ENCODE measurements at places on chromosomes 4 and X.

- no peak overlapping the region for H3K27ac ChIP-seq
- H3K4me1 ChIP-seq = peaks cover 6% of the 10 kb centered on the region
- no peaks in the 10 kb centered on the region for H3K36me3 ChIP-seq
- no peak overlapping the region for H3K4me3 ChIP-seq
- DNase-seq = no peak
Measured at GRCh38 chr4:182968917-182969650, 51.9 kb upstream of the DCTD start.

DNA sequence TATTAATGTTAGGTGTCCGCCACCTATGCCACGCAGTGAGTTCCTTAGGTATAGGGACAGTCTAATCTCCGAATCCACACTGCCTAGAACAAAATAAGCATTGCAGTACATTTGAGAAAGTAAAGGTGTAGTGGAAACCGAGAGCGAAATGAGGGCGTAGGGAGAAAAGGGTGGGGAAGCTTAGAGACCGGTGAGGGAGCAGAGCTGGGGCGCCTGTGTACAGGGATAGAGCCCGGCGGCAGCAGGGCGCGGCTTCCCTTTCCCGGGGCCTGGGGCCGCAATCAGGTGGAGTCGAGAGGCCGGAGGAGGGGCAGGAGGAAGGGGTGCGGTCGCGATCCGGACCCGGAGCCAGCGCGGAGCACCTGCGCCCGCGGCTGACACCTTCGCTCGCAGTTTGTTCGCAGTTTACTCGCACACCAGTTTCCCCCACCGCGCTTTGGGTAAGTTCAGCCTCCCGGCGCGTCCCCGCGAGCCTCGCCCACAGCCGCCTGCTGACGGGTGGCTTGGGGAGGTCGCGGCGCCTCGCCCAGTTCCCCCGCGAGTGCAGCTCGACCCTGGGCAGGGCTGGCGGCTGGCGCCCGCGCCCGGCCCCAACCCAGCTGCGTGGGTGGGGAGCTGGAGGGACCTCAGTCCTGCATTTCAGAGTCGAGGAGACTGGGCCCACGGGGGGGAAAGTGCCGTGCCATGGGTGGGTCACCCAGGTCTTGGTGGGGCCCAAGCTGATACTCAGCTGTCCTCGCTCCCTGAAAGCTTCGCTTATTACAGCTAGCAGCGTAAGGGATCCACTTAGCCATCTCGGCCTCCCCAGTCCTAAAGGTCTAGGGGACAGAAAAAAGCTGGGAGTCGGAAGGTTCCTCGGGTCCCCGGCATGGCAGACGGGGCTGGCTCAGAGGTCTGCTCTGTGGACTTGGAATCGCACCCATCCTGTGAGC, at the start of gene ANXA3:
TSS of gene ANXA3 (plus strand) at position 351 of the 932 bp plus-strand sequence. CDS start 2,704 bp downstream, outside the sequence.
- H3K4me3 ChIP-seq = peak within 1 kb of the TSS; percentile 80
- peak within 1 kb of the TSS; percentile 97 for H3K27ac ChIP-seq
- H3K36me3 ChIP-seq = peaks cover 17% of the 10 kb centered on the region

GRCh38 chrX:149937871-149938426, 342 bp downstream of the EOLA2 start:
- H3K27me3 ChIP-seq = no peaks in the 10 kb centered on the region
- no peaks in the 10 kb centered on the region for H3K4me1 ChIP-seq
- H3K4me3 ChIP-seq = peak overlapping the region; percentile 74
- DNase-seq = no peak
- H3K27ac ChIP-seq = peak overlapping the region; percentile 99

DNA sequence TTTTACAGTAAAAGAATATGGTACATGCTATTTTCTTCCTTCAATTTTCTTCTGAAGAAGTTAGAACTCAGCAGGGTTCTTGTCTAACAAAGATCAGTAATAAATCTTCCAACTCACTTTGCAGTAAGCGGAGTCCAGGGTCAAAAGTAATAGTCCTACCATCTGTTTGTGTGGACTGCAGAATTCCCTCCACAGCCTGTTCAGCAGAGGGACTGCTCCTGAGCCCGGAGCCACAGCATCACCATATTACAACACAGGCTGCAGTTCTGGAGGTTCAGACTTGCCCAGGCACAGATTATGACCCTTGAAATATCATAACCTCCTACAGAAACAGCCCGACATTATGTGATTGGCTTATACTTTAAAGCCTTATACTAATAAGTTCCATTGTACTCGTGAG, 10.3 kb downstream of the FHDC1 start:
- no peak for DNase-seq
- H3K36me3 ChIP-seq = no peaks in the 10 kb centered on the region
- peaks cover 18% of the 10 kb centered on the region for H3K27me3 ChIP-seq
- H3K4me1 ChIP-seq = peaks cover 29% of the 10 kb centered on the region
- H3K27ac ChIP-seq = no peak overlapping the region

DNA sequence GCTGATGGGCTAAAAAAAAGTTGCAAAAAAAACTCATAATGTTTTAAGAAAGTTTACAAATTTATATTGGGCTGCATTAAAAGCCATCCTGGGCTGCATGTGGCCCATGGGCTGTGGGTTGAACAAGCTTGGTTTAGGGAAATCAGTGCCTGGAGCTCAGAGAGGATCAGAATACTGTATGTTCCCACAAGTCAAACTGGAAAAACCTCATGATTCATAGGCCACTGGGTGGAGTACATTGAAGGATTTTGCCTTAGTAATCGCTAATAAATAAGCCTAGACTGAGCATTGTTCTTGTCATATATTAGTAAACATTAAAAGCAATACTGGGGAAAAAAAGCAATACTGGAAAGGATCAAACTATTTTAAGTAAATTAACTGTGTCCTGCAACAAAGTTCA, 246.3 kb upstream of the TAPT1 start:
- no peak overlapping the region for H3K4me3 ChIP-seq
- no peaks in the 10 kb centered on the region for H3K4me1 ChIP-seq
- H3K27me3 ChIP-seq = no peaks in the 10 kb centered on the region
- DNase-seq = no peak
- H3K36me3 ChIP-seq = no peaks in the 10 kb centered on the region

GRCh38 chrX:27619459-27619858, 29.3 kb downstream of the DCAF8L2 start:
- H3K27me3 ChIP-seq = no peaks in the 10 kb centered on the region
- H3K36me3 ChIP-seq = no peaks in the 10 kb centered on the region
- H3K4me1 ChIP-seq = no peaks in the 10 kb centered on the region
- peak overlapping the region; percentile 1 for H3K27ac ChIP-seq
- no peak overlapping the region for H3K4me3 ChIP-seq

- H3K27ac ChIP-seq = no peak overlapping the region
- H3K4me1 ChIP-seq = peaks cover 43% of the 10 kb centered on the region
- H3K27me3 ChIP-seq = no peaks in the 10 kb centered on the region
- no peak overlapping the region for H3K4me3 ChIP-seq
Measured at GRCh38 chrX:39616098-39616729, 481.5 kb downstream of the BCOR start.

DNA sequence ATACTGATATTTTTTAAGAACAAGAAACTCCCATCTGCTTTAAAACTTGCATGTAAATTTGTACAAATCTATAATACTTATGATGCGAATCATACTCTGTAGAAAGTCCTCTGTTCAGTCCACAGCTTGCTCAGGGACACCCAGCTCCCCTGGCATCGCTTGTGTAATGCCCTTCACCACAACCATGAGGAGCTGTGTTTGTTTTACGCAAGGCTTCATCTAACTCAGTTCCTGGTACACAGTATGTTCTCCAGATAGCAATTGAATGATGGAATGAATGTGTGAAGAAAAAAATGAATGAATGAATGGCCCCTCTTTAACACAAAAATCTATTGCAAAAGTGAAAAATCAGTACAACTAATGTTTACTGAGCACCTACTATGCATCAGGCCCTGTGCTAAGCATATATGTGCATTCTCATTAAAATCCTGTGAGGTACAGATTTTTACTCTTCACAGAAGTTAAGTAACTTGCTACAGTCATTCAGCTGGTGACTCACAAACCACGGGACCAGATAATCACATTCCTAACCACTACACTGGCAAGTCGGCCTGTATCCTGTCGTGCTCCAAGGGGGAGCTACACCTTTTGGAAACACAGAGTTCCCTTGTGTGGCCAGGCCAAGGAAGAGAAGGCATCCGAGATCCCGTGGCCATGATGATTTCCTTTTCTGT, 58.7 kb upstream of the KDR start:
- no peak overlapping the region for H3K4me3 ChIP-seq
- H3K27ac ChIP-seq = peak overlapping the region; percentile 69

GRCh38 chr4:528835-529234, 29.8 kb downstream of the PIGG start:
- no peak overlapping the region for H3K4me3 ChIP-seq
- H3K4me1 ChIP-seq = no peaks in the 10 kb centered on the region
- H3K36me3 ChIP-seq = peaks cover 49% of the 10 kb centered on the region
- H3K27ac ChIP-seq = no peak overlapping the region
- no peaks in the 10 kb centered on the region for H3K27me3 ChIP-seq
- no peak for DNase-seq

DNA sequence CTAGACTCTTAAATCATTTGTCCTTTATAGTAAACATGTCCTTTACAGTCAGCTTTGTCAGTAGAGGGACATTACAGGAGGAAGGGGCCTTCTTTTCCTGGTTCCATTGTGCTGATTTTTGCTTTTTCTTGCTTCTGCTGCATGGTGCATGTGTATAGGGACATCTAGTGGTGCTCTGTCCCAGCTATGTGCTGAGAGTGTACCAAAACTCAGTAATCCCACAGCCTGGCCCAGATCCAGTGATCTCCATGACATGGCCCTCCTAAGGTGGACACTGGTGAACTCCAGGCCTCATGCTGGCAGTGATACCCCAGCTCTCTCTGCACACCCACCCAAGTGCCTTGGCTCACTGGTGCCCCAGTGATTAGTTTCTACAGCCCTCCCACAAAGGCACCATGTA, 45.2 kb downstream of the MAGEB17 start:
- no peak overlapping the region for H3K4me3 ChIP-seq
- H3K36me3 ChIP-seq = no peaks in the 10 kb centered on the region
- H3K27ac ChIP-seq = no peak overlapping the region
- peaks cover 12% of the 10 kb centered on the region for H3K4me1 ChIP-seq

- no peak overlapping the region for H3K27ac ChIP-seq
- no peaks in the 10 kb centered on the region for H3K36me3 ChIP-seq
- no peak for DNase-seq
- no peak overlapping the region for H3K4me3 ChIP-seq
- no peaks in the 10 kb centered on the region for H3K27me3 ChIP-seq
Measured at GRCh38 chrX:5681159-5681558, 547.5 kb downstream of the NLGN4X start.

DNA sequence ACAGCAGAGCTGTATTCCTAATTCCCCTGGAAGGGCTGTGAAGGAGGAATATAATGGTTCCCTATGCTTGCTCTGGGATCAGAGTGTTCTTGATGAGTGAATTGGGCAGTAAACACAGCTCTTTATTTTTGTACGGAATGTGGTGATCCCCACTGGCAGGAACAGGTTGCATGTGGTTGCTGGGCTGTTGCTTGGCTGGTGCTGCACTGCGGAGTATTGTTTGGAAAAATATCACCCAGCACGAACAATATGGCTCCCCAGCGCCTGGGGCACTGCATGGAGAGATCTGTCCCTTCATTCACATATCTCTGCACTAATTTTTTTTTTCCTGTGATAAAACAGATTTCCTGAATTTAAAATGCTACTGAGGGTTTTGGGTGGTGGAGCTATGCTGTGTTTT, 119.7 kb downstream of the MGST2 start:
- no peaks in the 10 kb centered on the region for H3K27me3 ChIP-seq
- peaks cover 2% of the 10 kb centered on the region for H3K36me3 ChIP-seq
- H3K4me1 ChIP-seq = peaks cover 24% of the 10 kb centered on the region
- no peak overlapping the region for H3K4me3 ChIP-seq
- DNase-seq = no peak

- no peak overlapping the region for H3K27ac ChIP-seq
- no peak overlapping the region for H3K4me3 ChIP-seq
- H3K4me1 ChIP-seq = peaks cover 13% of the 10 kb centered on the region
- H3K27me3 ChIP-seq = no peaks in the 10 kb centered on the region
Measured at GRCh38 chrX:138931212-138931611, 219.7 kb upstream of the FGF13 start.

DNA sequence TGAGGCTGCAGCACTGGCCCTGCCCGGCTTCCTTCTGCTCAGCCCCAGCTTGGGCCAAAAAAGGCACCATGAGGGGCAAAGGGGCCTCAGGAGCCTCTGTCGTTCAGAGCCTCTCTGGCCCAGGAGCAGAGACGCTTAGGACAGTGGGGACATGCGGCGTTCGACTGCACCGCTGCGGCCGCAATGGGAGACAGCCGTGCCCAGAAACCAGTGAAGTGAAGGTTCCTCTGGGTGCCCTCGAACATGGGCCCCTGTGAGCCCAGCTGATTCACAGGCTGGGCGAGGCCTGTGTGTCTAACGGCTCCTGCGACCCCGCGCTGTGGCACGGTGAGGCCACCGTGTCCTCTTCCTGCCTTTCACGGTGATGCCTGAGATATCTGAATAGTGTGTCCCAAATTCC, 235.0 kb downstream of the AFAP1 start:
- peaks cover 7% of the 10 kb centered on the region for H3K4me1 ChIP-seq
- no peak overlapping the region for H3K4me3 ChIP-seq
- no peaks in the 10 kb centered on the region for H3K36me3 ChIP-seq
- H3K27ac ChIP-seq = no peak overlapping the region
- H3K27me3 ChIP-seq = peaks cover 2% of the 10 kb centered on the region

DNA sequence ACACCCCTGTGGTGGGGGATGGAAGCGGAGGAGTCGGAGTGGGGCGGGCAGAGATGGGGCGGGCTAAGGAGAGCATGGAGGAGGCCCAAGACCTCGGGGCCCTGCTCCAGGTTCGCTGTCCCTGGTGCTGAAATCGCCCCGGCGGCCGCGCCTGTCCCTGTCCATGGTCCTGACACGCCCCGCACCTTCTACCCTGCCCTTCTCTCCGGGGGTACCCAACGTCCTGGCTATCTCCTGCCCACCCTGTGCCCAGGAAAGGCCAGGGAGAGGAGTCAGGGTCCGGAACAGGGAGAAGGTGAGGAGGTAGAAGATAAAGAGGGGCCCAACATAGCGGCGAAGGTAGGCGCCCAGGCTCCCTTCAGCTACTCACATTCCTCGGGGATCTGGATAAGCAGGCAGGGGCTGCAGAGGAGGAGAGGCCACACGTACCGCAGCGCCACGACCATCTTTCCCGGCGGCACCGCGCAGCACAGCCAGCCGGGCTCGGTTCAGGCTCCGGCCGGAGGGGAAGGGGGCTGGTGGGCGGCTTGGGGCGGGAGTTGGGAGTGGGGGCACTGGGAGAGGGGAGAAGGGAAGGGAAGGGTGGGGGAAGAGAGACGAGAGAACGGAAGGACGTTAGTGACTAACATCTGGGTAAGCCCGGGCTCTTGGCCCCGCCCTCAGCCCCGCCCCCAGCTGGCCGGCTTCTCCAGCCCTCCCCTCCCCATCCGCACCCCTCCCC, 10.4 kb downstream of the L1CAM start:
- peaks cover 8% of the 10 kb centered on the region for H3K4me1 ChIP-seq
- H3K27me3 ChIP-seq = peaks cover 21% of the 10 kb centered on the region
- DNase-seq = peak; percentile 70

GRCh38 chrX:112643721-112644120, 36.0 kb downstream of the LHFPL1 start:
- no peak overlapping the region for H3K27ac ChIP-seq
- no peaks in the 10 kb centered on the region for H3K27me3 ChIP-seq
- H3K36me3 ChIP-seq = no peaks in the 10 kb centered on the region
- no peak for DNase-seq

DNA sequence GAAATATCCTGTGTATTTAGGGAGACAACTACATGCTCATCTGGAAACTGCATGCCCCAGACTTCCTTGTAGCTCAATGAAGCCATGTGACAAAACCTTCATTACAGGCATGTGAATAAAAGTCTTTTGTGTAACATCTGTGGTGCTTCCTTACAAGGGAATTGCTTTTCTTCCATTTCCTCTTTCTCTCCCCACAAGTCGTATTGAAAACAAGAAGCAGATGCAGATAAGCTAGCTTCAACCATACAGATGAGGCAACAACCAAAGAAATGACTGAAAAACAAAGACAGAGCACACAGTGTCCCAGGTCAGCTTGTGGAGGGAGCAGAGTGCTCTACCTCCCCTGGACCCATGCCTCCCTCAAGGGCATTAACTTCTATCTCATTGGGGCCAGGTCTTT, 115.8 kb upstream of the INPP4B start:
- peaks cover 31% of the 10 kb centered on the region for H3K4me1 ChIP-seq
- no peak overlapping the region for H3K4me3 ChIP-seq

All from mesothelial cell of epicardium (in vitro differentiated cells).